Esophagus squamous epithelium (tissue), 5 donors: ENCODE measurements at places on chromosomes 3 and 15. TPM values are rescaled to one million over a fixed set of nuclear protein-coding genes. Genes with fewer than 3 reads are reported as not detected.

DNA sequence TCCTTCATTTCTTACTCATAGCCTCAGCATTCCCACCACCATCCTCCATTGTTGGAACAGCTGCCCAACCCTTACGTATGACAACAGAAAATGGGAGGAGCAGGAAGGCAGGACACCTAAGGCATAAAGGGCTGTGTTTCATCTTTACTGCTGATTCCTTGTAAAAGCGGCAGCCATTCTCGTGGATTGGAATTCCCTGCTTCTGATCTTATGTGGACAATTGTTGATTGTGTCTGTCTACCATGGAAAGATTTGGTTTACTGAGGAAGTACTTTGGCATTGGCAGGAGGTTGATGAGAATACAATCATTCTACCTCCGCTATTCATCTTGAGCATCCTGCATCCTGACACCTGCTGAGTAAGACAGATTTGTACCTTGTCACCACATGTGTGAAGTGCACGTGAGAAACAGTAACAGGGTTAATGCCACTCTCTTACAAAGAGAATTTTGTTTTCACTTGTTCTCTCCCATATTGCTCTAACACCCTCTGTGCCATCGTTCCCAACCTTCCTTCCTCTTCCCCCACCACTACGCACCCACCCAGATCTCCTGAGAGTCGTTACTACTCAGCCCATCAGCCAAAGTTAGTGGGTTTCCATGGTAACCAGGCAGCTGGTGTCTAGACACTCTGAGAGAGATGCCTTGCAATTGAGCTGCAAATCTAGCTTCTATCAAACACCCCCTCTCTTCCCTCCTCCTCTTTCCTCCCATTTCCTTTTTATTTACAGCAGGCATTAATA is 75.7 kb downstream of the GAP43 start:
- no peak for DNase-seq
- H3K36me3 ChIP-seq: no peaks in the 10 kb centered on the region
- no peak overlapping the region for H3K4me3 ChIP-seq
- no peaks in the 10 kb centered on the region for H3K27me3 ChIP-seq
- no peaks in the 10 kb centered on the region for H3K4me1 ChIP-seq

- H3K4me3 ChIP-seq: no peak overlapping the region
- no peak overlapping the region for H3K27ac ChIP-seq
- DNase-seq: no peak
Observed at GRCh38 chr3:25888892-25889524, 99.1 kb downstream of the OXSM start.

- H3K4me1 ChIP-seq: peaks cover 29% of the 10 kb centered on the region
- no peak overlapping the region for H3K4me3 ChIP-seq
- H3K36me3 ChIP-seq: peaks cover 40% of the 10 kb centered on the region
- H3K27ac ChIP-seq: peak overlapping the region; percentile 30
Observed at GRCh38 chr3:52682016-52682415, 3.7 kb downstream of the PBRM1 start.

PLCL2 gene
- 4.8 TPM for total RNA-seq

PLSCR2 gene
- not detected for total RNA-seq
